Omental fat pad (tissue), 4 donors: ENCODE measurements at places on chromosomes 1 and 21.

- DNase-seq = no peak
Measured at GRCh38 chr1:64963466-64963865, 2.9 kb downstream of the JAK1 start.

DNA sequence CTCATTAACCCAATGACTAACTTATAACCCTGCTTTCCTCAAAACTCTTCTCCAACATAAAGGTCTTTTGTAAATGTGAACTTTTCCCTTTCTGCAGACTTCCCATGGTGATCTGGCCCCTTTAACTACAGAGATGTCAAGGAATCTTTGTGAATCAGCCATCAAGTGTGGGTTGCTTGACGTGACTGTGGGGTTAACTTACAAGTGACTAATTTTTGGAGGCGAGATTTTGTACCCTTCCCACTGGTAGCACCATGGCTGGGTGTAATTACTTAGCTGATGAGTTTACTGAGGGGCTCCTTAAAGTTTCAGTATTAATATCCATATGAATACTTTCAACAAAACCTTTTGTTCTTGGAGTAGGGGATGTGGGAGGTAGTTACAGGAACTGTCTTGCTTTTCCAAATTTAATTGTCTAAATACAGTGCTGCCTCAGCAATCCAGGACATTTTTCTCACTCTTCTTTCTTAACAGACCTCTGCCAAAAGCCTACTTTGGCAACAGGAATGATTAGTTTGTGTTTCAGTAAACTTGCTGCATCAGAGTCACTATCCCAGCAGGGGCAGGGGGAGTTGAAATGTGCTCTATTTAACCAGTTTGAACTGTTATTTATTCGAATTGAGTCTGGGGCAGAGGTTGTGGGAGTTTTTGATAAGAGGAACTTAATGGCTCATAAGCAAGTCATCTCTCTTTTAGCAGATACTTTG lies 217.3 kb upstream of the FGGY start:
- DNase-seq = no peak

DNA sequence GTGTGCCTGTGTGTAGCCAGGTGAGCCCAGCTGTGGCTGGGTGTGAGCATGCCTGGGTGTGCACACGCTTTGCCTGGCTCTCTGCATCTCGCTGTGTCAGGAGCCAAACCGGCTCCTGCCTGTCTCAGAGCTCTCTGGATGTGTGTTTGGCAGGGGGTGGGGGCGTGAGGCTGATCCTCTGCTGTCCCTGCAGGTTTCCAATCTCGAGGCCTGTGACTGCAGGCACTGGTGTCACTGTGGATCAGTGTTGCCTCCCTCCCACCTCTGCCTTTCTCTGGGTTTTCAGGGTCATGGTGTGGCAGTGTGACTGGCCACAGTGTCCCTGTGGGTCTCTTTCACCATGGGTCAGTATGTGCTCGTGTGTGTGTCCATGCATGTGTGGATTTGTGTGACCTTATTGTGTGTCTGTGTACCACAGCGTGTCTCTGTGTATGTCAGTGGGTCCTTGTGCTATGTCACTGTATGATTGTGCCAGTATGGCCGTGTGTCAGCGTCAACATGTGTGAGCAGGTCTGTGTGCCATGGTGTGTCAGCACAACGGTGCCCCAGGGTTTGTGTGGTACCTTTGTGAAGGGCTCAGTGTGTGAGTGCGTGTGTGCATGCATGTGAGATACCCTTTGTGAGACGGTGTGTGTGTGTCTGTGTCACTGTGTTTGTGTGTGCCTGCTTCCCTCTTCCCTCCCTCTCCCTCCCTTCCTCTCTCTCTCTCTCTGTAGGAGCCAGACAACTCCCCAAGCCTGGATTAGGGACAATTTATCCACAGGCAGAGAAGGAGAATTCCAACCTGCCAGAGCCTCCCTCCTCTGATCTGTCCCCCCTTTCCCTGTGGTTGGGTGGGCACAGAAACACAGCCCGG lies 43.4 kb downstream of the AHDC1 start:
- no peak for DNase-seq

DNA sequence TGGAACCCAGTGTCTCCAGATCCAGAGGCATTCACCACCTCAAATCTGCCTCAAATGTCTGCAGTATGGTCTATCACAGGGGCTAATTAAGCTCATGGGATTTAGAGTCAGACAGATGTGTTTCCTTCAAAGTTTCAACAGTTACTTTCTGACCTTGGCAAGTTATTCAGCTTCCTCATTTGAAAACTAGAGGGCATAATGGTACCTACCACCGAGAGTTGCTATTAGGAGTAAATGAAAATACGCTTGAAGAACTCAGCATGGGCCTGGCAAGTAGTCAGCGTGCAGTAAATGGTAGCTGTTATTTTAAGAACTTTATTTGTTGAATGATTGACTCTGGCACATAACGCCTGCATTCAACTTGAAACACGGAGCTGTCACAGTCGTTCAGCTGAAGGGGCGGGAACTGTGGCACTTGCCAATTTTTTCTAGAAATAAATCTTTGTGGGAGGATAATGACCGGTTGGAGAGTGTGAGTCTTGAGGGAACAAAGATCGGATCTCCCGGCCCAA lies 1.2 kb upstream of the CAP1 start:
- DNase-seq = no peak

- DNase-seq = no peak
Measured at GRCh38 chr1:110390096-110390495, 730 bp downstream of the SLC16A4 start.

DNA sequence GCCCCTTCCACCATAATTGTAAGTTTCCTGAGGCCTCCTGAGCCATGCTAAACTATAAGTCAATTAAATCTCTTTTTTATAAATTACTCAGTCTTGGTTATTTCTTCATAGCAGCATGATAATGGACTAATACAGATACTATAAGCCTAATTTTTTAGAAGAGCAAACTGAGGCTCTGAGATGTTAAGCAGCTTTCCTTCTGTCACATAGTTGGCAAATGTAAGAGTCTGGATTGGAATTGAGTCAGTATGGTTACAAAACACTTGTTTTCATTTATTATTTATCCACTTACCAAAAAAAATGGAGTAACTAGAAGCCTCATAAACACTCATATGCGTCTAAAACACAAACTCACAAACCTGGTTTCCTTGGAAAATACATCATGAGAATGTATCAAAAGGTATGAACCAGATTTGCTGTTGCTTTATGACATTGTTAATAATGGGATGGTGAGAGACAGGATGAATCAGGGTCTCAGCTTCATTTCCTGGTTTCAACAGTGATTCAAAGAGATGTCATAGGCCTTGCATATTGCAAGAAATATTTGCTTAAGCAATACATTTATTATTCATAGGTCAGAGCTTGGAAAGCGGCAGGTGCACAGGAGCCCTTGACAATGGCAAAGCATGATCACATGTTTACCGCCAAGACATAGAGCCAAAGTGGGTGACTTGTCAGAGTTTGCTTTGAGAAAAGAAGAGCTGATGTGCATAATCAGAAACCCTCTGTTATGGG lies 221.5 kb downstream of the GRIK1 start:
- DNase-seq = no peak

DNA sequence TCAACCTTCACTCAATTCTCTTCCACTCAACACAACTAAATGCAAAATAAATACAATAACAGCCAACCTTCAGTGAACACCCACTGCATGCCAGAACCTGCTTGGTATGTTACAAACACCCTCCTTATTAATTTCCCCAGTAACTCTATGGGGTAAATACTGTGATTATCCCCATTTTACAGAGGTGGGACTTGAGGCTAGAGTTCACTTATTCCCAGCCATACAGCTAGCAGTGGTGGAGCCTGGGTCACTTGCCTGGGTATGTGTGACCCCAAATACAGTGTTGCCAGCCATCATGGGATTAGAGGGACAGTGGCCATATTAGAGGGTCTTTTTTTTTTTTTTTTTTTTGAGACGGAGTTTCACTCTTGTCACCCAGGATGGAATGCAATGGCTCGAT lies 1.6 kb downstream of the CPLANE2 start:
- DNase-seq = no peak

- no peak for DNase-seq
Measured at GRCh38 chr1:242427519-242427918, 97.0 kb downstream of the PLD5 start.

- no peak for DNase-seq
Measured at GRCh38 chr1:31675161-31675560, 28.7 kb downstream of the COL16A1 start.
